ENCODE measurements at places on chromosomes 4 and X.

GRCh38 chr4:1232661-1233621 lies 16.0 kb downstream of the CTBP1 start:
- no peak for DNase-seq

- DNase-seq: peak; percentile 32
These were observed 12.3 kb upstream of the XPNPEP2 start for GRCh38 chrX:129726307-129727111.

DNA sequence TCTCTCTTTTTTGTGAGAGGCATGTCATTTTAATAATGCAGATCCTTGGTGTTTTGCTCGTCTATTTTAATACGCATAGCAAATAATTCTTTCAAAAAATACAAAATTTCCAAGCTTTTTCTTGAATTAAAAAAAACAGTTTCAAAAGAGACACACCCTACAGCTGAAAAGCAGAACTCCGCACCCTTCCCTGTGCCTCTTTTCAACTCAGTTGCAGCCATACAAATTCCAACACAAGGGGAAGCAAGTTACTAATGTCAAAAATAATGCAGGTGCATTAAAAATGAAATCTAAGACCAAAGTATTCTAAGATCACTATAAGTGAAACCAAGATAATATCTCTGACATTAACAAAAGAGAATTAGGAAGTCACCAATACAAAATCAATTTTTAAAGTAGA lies 66.6 kb downstream of the NR3C2 start:
- DNase-seq: no peak

DNA sequence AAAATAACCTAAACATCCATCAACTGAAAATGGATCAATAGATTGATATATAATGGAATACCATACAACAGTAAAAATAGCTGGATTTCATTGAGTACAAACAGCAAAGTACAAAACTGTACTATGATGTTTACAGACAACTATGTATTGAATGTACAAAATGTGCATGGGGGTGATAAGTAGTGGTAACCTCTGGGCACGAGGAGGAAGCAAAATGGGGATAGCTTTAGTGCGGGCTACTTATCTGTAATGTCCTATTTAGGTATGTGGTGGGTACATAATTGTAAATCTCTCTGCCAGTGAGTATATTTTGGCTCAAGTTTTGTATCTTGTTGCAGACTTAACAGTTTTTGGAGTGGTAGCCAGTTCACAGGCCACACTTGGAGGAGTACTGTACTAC lies 123.6 kb downstream of the STAG2 start:
- DNase-seq: no peak

GRCh38 chr4:6307891-6308290 lies 38.2 kb downstream of the WFS1 start:
- no peak for DNase-seq

DNA sequence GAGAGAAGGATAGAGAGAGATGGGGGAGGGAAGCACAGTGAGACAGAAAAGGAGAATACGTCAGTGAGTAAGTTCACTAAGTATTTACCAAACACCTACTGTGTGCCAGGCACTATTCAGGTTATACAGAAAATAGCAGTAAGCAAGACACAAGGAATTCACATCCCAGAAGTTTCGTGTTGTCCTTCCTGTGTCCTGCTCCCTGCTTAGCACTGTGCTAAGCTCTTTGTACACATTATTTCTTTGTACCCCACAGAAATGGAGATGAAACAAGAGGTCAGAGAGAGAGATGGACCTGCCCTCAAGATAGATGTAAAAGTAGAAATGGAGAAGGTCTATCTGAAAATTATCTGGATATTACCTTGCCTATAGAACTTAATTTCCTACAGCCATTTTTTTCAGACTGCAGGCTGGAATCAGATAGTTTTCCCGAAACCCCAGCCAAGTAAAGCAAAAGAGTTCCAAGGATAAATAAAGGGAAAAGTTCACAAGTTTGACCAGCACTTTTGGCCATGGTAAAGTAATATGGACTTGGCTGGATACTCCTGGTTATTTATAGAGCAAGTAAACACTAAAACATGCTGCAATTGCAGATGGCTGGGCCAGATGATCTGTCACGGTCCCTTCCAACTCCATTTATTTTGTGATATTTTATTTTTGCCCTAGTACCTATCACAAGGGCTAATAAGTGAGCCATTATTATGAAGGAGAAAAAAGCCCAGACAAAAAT lies 353.7 kb upstream of the SLC7A11 start:
- DNase-seq: no peak

- no peak for DNase-seq
These were observed 38.0 kb downstream of the TRIM2 start for GRCh38 chr4:153241970-153242838.

GRCh38 chr4:6195602-6196319 lies 4.6 kb downstream of the JAKMIP1 start:
- no peak for DNase-seq

DNA sequence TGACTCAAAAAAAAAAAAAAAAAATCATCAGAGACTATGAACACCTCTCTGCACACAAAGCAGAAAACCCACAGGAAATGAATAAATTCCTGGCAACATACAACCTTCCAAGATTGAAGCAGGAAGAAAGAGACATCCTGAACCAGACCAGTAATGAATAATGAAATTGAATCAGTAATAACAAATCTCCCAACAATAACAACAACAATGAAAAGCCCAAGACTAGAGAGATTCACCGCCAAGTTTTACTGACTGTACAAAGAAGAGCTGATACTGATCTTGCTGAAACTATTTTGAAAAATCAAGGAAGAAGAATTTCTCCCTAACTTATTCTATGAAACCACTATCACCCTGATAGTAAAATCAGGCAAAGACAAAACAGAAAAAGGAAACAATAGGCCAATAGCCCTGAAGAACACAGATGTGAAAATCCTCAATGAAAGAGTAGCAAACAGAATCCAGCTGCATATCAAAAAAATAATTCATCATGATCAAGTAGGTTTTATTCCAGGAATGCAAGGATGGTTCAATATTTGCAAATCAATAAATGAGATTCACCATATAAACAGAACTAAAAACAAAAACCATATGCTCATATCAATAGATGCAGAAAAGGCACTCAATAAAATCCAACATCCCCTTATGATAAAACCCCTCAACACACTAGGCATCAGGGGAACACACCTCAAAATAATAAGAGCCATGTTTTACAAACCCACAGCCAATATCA lies 31.0 kb upstream of the PLK4 start:
- DNase-seq: no peak
